ENCODE measurements at places on chromosomes 7 and 10.

DNA sequence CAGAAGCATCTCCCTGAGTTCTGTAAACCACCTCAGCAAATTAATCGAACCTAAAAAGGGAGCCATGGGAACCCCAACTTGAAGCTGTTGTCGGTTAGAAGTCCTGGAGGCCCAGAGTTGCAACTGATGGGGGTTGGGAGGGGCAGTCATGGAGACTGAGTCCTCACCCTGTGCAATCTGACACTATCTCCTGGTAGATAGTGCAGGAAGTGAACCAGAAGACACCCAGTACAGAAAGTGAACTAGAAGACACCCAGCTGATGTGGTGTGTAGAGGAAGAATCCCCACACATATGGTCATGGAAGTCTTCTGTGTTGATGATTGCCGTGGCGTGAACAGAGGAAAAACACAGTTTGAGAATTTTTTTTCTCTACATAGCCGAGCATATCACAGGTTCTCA is 58.8 kb upstream of the SRRM3 start:
- DNase-seq = no peak

DNA sequence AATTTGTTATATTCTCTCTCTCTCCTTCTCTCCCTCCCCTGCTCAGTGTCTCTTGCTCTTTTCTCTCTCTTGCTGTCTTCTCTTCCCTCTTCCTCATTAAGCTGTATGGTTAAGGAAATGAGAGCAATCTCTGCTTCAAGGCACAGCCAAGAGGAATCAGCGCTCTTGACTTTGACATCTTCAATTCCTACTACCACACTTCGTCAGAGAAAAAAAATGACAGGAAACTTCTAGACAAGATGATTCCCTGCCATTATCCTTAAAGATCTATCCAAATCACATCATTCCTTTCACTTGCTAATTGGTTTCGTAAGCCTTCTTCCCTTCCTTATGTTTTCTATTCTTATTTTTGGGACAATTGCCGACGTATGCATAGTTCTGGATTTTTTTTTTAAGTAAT is 425.0 kb downstream of the KCNMA1 start:
- DNase-seq = no peak

DNA sequence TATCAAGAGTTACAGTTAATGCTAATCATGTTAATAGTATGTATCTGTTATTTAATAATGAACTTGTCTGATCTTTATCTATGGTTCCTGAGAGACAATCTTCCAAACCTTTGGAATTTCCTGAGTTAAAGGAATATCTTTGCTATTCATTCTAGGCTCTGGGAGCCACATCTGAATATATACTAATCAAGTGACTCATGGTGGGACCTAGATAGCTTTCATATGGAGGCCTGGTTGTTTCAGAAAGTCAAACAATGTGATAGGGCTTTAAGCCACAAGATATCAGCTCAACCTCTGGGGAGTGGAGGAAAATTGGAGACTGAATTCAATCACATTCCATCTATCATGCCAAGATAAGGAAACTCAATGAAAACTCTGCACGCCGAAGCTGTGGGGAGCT is 746.4 kb downstream of the TNS3 start:
- DNase-seq = no peak

DNA sequence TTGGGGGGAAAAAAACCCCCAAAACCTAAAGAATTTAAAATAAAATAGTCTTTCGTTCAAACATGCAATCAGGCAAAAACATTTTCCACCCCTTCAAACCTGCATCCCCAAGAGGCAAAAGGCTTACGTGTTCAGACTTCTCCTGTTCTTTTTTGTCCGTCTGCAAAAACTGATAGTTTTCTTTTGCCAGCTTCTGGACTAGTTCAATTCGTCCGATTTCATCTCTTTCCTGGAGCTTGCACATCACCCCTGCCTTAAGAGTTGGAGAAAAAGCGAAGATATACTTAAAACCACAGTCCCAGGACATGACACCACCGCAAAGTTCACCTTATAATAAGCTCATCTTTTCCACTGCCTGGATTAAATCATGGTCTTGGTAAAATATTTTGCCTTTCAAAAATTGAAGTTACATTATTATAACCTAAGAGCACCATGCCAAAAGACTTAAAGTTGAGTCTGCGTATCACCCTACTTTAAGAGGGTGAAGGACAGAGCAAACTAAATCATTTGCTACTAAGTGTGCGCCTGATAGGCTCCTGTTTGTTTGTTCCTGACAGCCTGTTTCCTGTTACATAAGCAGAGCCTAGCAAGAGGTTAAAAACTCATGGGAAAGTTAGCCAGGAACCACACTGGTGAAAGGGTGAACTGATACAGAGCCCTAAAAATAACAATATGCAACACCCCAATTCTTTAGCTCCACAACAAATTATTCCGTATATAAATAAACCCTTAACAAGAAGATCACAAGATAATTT is 137.0 kb downstream of the RAPGEF5 start:
- no peak for DNase-seq

DNA sequence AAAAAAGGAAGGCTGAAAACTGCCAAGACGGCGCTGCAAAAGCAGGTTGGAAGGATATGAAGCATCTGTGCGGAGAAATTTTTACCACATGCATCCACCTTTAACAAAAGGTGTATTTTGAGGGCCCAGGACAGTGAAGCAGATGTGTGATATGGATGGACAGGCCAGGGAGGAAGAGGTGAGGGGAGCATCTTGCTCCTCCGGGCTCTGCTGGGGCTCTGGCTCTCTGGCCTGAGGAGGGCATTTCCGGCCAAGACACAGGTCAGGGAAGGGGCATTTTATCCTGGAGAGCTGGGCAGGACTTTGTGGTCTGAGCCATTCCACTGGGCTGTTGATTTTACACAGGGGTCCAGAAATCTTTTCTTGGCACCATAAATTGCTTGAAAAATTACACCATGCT is 175.1 kb downstream of the ZMYND11 start:
- no peak for DNase-seq
